Stimulated activated CD4-positive, alpha-beta T cell treated with anti-CD3 and anti-CD28 coated beads, TNF-alpha, amount 100 ng/mL, for 1 hour (primary cell): ENCODE measurements at places on chromosomes 12 and 14.

GRCh38 chr14:89801136-89801535, 153.4 kb downstream of the EFCAB11 start:
- DNase-seq = no peak

- DNase-seq = no peak
These were observed 123.0 kb downstream of the SCARB1 start for GRCh38 chr12:124740691-124741137.

GRCh38 chr12:18718462-18718861, 19.4 kb downstream of the PLCZ1 start:
- no peak for DNase-seq

DNA sequence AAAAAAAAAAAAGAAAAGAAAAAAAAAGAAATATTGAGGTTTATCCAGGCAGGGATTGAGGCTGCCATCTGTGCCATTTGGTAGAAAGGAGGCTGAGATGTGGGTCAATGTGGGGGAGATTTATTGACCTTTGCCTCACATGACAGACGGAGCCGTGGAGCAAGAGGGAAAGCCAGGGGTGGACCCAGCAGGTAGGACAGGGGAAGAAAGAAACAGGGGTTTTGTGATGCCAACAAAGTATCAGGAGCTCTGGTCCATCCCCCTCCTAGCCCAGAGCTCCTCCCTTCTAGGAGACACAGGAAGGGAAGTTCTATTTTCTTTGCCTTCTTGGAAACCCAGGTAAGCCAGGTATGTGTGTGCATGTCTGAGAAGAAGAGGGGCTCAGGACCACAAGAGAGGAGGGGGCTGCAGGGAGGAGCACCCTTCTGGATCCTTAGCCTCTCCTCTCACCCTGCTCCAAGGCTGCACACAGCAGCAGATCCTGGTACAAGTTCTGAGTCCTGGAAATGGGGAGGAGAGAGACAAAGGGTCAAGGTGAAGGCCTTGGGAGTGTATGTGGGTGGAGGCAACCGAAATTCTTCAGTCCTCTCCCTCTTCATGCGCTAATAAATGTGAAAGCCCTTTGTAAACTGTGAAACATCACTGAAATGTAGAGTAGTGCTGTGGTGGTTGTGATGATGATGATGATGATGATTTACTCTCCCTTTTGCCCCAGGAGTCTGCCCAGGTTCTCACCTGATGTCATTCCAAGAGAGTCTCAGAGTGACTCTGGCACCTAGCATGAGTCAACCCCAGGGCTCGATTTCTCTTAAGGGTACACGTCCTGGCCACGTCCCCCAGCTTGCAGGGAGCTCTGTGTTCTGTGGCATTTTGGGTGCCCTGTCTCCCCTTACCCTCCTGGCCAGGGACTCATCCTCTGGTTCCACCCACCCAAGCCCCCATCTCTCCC, 26.3 kb downstream of the ZFP36L1 start:
- no peak for DNase-seq

DNA sequence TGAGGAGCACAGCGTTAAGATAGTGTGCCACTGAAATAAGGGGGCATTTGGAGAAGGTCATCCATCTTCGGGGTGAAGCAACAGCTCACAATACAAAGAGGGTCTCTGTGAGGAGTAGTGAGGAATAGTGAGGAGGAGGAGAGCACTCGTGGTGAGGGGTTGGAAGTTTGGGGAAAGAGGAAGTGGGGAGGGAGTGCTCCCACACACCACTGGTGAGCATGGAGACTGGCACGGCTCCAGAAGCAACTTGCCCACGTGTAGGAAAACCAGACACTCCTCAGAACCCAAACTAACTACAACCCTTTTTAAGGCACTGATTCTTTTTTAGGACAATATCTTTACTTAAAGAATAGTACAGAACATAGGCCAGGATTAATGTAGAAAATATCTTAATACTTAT, 48.9 kb downstream of the GALNT8 start:
- DNase-seq = no peak

GRCh38 chr14:101442451-101442850, 118.8 kb upstream of the DIO3 start:
- peak; percentile 13 for DNase-seq

DNA sequence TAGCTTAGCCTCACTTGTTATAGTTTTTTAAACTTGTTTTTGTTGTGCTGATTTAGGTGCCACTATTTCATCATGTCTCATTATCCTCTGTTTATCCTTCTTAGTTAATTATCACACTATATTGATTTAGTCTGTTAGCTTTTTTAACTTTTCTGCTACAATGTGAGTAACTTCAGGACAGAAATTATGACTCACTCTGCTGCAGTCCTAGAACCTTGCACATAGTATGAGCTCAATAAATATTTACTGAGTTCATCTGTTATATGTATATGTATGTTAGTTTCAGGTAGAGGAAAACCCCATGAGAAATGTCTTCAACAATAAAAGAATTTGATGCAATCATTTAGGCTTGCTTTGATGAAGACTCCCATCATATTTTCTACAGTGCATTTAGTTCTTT, 224.3 kb upstream of the NAV3 start:
- no peak for DNase-seq

GRCh38 chr12:114916541-114916940, 232.6 kb upstream of the TBX3 start:
- DNase-seq = no peak

GRCh38 chr12:6592087-6592486, 15.1 kb downstream of the CHD4 start:
- no peak for DNase-seq

DNA sequence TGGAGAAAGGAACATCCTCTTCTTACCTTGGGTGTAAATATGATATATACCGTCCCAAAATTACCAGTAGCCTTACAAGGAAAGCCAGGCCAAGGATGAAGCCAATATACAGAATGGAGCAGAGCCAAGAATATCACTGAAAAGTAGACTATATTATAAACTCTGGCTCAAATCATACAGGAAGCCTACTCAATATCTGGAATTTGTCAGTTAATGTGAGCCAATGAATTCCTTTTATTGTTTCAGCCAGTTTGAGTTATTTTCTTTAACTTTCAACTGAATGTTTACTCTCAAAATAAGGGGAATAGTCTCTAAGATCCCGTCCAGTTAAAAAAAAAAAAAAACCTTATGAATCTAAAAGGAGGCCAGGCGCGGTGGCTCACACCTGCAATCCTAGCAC, 9.8 kb upstream of the DENND5B start:
- DNase-seq = no peak

DNA sequence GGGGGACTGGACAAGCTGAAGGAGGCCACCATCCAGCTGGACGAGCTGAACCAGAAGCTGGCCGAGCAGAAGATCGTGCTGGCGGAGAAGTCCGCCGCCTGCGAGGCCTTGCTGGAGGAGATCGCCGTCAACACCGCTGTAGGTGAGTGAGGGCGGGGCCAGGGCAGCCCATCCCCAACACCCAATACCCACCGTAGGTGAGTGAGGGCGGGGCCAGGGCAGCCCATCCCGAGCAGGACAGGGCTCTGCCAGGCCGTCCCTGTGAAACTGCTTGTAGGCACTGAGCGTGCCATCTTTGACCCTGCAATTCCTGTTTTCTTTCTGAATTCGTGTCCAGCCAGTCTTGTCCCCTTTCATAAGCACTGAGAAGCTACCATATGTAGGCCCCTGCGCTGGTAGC, 74.0 kb downstream of the CCDC92 start:
- DNase-seq = no peak

DNA sequence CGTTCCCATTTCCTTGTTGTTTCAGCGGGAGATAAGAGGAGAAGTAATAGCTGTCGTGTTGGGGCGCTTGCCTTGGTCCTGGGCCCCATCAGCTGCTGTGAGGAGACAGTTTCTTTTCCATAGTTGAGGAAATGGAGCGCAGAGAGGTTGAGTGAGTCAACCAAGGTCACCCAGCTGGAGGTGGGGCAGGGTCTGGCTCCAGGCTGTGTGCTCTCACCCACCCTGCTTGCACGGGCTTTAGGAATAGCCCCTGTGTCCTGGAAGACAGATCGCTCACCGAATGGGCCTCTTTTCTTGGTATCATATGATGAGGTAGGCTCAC, 165.7 kb upstream of the RTL1 start:
- DNase-seq = no peak

- DNase-seq = peak; percentile 76
These were observed 4.7 kb upstream of the GPR84 start for GRCh38 chr12:54368709-54369596.

GRCh38 chr14:35112641-35113040, 9.1 kb downstream of the PPP2R3C start:
- no peak for DNase-seq

DNA sequence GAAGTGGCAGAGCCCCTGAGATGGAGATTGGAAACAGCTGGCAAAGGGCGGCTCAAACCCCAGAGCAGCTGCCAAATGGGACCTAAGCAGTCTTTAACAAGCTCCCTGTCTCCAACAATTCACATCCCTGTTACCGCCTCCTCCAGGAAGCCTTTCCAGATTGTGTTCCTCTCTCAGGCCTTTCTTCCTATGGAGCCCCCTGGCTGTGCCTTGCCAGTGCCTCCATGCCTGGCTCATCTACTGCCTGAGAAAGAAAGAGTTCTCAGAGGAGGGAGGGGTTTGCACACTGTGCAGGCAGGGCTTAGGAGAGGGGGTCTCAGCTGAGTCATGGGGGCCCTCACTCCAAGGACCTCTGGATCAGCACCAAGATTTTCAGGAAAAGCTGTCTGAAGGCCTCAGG, 8.8 kb upstream of the KRT74 start:
- no peak for DNase-seq

DNA sequence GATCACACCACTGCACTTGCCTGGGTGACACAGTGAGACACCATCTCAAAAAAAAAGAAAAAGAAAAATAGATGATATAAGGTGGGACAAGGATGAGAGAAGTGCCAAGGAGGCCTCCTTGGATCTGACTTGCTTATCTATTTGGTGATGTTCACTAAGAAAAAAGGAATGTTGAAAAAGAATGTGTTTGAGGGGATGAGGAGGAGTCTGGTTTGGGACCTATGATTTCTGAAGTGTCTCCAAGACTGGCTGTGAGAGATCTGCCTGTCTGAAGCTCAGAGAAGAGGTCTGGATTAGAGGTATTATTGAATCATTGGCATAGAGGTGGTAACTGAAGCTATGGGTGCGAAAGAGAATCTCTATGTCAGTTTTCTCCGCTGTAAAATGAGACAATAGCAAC, 42.8 kb downstream of the BCAT1 start:
- DNase-seq = no peak

DNA sequence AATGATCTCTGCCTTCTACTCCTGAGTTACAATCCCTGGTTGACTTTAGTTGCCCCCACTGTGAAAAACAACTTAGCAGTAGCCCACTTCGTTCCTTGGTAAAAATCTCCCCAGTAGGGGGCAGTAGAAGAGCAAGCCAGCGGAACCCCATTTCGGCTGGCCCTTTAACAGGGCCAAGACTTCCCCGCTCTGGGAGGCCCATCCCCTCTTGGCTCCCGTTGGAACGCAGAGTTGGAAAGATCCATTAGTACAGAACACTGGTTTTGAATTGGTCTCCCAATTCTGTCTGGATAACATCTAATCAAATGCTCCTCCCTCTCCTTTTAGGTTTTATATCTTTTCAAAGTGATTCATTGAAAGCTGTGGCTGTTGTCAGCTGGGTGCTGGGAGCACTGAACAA, 1133.3 kb downstream of the BCL11B start:
- DNase-seq = peak; percentile 35

- DNase-seq = no peak
These were observed 227.7 kb upstream of the NPAS3 start for GRCh38 chr14:32710731-32711680.

DNA sequence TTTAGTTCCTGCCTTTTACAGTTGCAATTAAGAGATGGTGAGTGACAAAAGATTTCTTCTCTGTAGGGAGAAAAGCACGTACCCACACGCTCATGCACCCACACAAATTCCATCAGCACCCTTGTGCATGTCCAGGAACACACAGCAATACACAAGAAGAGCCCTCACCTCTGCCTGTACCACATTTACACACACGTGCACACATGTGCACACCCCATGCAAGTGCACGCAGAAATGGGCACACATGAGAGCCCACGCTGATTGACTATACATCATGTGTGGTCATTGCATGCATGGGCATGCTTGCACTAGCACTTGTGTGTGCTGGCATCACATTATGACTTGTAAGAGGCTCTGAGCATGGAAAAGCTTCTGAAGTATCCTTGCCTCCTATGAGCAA, 70.5 kb downstream of the SERPINA3 start:
- no peak for DNase-seq

- DNase-seq = no peak
These were observed 5.5 kb upstream of the TC2N start for GRCh38 chr14:91872517-91873470.

DNA sequence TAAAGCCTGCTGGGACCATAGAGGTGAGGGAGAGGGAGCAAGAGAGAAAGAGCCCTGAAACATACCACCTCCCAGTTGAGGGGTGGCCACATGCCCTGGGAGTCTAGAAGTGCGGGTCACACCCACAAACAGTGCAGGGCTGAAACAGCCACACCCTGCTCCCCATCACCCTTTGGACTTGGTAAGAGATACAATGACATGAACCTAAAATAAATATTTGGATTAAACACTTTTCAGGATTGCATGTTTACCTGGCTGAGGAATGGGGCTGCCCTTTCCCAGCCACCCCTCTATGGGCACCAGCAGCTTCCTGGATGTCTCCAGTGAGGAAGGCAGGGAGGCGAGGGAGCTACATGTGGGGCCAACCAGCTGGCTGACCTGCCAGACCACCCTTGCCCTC, 39.0 kb upstream of the TC2N start:
- no peak for DNase-seq

DNA sequence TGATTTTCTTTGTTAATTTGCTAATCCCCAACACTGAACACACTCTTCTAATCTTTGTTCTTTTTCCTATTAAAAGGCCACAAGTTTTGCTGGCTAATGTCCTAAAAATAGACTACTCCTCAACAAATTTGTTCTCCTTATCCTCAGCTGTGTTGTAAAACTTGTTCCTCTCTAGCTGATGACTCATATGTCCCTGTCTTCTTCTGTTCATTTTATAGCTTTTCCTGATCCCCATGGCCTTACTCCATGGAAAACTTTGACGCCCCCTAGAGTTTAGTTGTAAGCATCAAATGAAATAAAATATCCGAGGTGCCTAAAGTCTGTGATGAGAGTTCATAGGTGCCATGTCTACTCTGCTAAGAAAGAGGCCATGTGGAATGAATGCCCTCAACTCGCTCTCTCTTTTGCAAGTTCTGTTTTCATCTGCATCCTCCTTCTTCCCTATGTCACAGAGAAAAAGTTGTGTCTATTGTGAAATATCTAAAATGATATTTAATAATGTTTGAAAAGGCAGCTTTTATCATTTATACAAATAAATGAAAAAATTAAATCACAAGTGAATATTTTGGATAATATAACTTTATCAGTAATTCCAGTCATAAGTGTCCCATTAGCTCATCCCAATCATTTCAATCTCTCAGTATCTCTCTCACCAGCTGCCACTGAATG, 237.9 kb downstream of the IPO8 start:
- DNase-seq = no peak

- DNase-seq = no peak
These were observed 18.9 kb downstream of the LEMD3 start for GRCh38 chr12:65188179-65188701.

GRCh38 chr14:22558221-22558913, 30.7 kb downstream of the DAD1 start:
- DNase-seq = no peak

GRCh38 chr14:99363051-99363450, 91.1 kb upstream of the BCL11B start:
- DNase-seq = no peak

GRCh38 chr12:69866698-69867097, 41.7 kb downstream of the MYRFL start:
- no peak for DNase-seq

- DNase-seq = no peak
These were observed 4.3 kb downstream of the PLEKHG6 start for GRCh38 chr12:6314776-6315175.

- DNase-seq = no peak
These were observed 108.9 kb upstream of the FGD4 start for GRCh38 chr12:32290411-32290810.
